ENCODE measurements at places on chromosomes 6 and 20. TPM values are rescaled to one million over a fixed set of nuclear protein-coding genes. Genes with fewer than 3 reads are reported as not detected.

Gene STXBP5
- 14.7 TPM for total RNA-seq

Gene ARFGAP1
- total RNA-seq = 67.3 TPM

Gene HLA-DOB
- not detected for total RNA-seq

Gene COX4I2
- not detected for total RNA-seq

Gene CST3
- total RNA-seq = 398 TPM

Gene IMPG1
- total RNA-seq = not detected

Gene RSPH4A
- 0.19 TPM for total RNA-seq

Gene PRSS35
- 0.07 TPM for total RNA-seq

Gene OSER1
- 57.9 TPM for total RNA-seq

Gene WFDC6
- total RNA-seq = not detected

Gene OR2J3
- total RNA-seq = not detected

Gene AKAP12
- total RNA-seq = 143 TPM

Gene GPLD1
- 1.1 TPM for total RNA-seq

Gene SNAP25
- 18.9 TPM for total RNA-seq

Gene GJA10
- not detected for total RNA-seq

Gene TREM1
- total RNA-seq = 0.32 TPM

Gene MMP24
- total RNA-seq = 34.6 TPM

Gene MEI4
- total RNA-seq = not detected

Gene C6orf163
- total RNA-seq = 0.20 TPM

Gene PPP1R16B
- 0.14 TPM for total RNA-seq

Gene LY6G6C
- total RNA-seq = not detected

Gene ARFGEF3
- total RNA-seq = 0.58 TPM

Gene CCDC170
- total RNA-seq = 0.16 TPM

Gene AIF1
- not detected for total RNA-seq

Gene SPACA1
- not detected for total RNA-seq

Data from A549 treated with GW870086 at 1 μM for 4 hours (cell line).